ENCODE measurements at places on chromosomes 4 and X. TPM values are rescaled to one million over a fixed set of nuclear protein-coding genes. Genes with fewer than 3 reads are reported as not detected.

NPY1R gene
- total RNA-seq = not detected

KCND1 gene
- 15.5 TPM for total RNA-seq

TNIP3 gene
- 3.2 TPM for total RNA-seq

HHIP gene
- not detected for total RNA-seq

SCRG1 gene
- total RNA-seq = not detected

COL25A1 gene
- not detected for total RNA-seq

MAP3K15 gene
- total RNA-seq = 2.5 TPM

C4orf50 gene
- 0.12 TPM for total RNA-seq

CLNK gene
- total RNA-seq = not detected

Data from activated naive CD4-positive, alpha-beta T cell treated with anti-CD3 and anti-CD28 coated beads, Interleukin-2, amount 50 U/mL, for 72 hours (primary cell).